ENCODE measurements at places on chromosomes 6 and 20.

GRCh38 chr6:47681201-47681990, 17.0 kb upstream of the ADGRF4 start:
- no peak for DNase-seq

DNA sequence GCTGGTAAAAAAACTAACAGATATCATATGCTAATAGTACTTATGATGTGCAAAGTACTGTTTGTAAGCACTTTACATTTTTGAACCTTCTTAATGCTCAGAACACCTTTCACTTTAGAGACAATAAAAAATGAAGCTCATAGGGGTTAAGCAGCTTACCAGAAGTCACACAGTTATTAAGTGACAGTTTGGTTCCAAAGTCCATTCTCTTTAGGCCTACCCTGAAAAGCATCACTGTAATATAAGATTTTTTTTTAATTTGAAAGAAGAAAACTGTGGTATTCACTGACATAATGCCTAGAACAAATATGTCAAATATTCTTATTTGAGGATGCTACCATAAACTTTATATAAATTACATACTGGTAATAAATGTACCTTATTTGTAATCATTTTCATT, 127.6 kb upstream of the RUNX2 start:
- DNase-seq = no peak

GRCh38 chr20:46010491-46011391, 2.0 kb downstream of the MMP9 start:
- DNase-seq = no peak

DNA sequence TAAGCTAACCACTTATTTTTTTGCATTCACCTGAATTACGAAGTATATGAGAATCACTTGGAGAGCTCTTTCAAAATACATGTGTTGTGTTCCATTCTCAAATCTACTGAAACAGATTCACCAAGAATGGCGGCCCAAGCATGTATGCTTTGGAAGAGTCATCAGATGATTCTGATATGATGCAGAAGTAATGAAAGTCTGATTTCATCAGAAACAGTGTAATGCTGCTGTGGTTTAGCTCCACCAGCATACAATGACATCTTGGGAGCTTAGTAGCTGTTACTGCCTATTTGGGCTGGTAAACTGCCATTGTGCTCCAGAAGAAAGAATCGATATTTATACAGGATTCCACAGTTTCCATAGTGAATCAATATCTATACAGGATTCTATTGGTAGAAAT, 52.9 kb downstream of the UBR2 start:
- DNase-seq = no peak

DNA sequence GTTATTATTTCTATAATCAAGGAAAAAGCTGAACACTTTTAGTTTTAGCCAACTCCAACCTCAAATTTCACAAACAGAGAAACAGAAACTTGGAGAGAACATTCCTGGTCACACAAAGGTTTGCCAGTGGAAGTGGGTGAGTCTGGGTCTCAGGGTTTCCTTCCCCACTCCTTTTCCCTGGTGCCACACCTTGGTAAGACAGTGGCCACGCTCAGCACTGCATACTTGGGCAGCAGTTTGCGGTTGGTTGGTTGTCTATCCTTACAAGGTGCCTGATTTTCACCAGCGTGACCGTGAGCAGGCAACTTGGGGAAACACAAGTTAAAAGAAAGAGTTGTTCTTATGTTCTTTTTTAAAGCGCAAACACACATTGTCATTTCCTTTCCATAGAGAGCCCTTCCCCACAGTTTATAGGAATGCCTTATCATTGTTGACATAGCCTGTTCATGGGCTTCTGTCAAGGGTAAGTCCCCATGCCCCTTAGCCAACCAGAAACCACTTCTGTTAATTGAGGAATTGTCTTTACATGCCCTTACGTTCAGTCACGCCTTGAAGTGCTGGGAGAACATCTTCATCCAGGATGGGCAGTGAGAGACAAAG, 82.2 kb downstream of the RIN2 start:
- no peak for DNase-seq

DNA sequence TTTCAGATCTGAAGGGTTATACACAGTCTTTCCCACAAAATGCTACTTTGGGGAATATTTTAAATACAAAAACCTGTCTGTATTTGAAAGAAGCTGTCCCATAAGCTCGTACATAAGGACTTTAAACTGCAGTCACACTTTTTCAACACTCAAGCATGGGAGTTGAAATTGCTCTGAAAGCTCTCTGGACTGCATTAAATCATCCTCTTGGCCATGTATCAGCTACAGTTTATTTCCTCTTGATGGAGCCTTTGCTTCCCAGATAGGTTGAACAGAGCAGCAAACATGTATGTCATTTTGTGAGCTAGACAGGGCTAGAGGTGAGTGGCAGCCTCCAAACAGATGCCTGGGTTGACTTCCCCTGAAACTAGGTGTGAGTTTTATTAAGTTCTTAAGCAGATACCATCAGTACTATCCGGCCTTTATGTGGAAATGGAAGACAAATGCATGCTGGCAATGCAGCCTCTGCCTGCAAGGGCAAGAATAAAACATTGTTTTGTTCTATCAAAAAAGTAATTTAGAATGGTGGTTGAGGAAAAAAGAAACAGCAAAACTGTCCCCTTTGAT, 105.9 kb upstream of the ENPP5 start:
- DNase-seq = no peak

- no peak for DNase-seq
Observed at GRCh38 chr6:44983467-44984365, 344.4 kb upstream of the RUNX2 start.
